NB4 (cell line): ENCODE measurements at places on chromosomes 7 and 10.

DNA sequence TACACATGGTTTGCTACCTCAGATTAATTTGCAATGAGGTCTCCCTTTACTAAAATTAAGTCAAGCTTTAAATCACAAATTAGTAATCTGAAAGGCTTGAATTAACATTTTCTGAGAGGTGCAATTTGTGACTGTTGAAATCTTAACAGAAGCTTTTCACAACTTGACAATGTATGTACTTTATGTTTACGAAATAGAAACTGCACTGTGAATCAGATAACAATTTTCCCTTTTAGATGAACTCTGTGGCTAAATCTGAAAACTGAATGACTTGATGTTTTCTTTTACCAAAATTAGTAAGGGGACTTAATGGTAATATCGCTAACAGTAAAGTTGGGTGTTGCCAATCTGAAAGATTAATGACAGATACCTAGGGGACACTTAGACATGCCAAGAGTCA, 197.6 kb downstream of the RAPGEF5 start:
- DNase-seq = no peak

DNA sequence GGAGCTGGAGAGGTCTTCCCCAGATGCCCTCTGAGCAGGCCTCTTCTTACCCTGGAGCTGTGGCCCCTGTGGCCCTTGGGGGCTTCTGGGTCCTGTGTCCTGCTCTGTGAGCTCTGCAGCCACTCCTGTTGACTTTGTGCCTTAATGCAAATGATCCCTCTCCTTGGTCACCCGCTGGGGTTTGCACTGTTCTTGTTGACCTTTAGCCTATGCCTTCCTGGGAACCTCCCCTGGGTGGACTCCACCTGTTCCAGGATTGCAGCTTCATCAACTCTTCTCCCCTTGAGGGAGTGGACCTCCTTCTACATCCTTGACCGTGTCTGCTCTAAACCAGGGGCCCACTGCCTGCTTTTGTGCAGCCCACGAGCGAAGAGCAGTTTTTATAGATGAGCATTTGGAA, 58.6 kb upstream of the CTBP2 start:
- no peak for DNase-seq

DNA sequence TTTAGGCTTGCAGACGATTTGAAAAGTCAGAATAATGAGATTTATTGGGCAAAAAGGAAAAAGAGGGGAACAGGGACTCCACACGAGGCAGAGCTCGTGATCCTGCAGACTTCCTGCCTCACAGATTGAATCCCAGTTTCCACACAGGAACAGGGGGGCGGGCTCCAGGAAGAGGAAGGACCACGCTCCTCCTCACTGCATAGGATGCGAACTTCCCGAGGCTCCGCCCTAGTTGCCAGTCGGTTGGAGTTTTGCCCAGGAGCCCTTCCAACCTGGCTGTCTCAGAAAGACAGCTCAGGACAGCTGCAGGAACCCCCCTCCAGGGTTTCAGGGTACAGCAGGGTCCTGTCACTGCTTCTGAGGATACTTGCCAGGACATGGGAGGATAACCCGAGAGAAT, 488.3 kb upstream of the ADARB2 start:
- no peak for DNase-seq

GRCh38 chr10:69562731-69563254, 10.4 kb downstream of the NEUROG3 start:
- no peak for DNase-seq

GRCh38 chr10:70965566-70965965, 77.2 kb upstream of the PCBD1 start:
- no peak for DNase-seq

GRCh38 chr7:116426428-116427156, 72.9 kb upstream of the CAV2 start:
- DNase-seq = no peak

DNA sequence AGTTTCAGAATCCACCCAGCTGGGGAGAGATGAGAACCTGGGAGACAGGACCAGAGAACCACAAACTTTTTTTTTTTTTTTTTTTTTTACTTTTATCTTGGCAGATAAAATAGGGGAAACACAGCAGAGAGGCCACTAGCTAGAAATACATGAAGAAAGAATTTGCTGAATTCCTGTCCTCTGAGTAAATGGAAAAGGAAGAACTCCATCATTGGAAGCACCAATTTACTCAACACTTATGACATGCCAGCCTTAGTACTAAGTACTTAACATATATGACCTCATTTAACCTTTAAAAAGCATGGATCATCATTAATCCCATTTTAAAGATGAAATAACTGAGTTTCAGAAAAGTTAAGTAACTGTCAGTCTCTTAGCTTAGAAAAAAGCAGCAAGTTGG, 343.0 kb upstream of the NPSR1 start:
- no peak for DNase-seq
